Hematopoietic multipotent progenitor cell treated with erythropoietin and hydrocortisone succinate and interleukin-3 and kit ligand, for 6 days (in vitro differentiated cells): ENCODE measurements at places on chromosomes 11 and 22.
A peak's percentile ranks its signal among the peaks of the same experiment; 100 is the strongest.

GRCh38 chr11:92550411-92550810 lies 325.8 kb downstream of the FAT3 start:
- no peak for DNase-seq

DNA sequence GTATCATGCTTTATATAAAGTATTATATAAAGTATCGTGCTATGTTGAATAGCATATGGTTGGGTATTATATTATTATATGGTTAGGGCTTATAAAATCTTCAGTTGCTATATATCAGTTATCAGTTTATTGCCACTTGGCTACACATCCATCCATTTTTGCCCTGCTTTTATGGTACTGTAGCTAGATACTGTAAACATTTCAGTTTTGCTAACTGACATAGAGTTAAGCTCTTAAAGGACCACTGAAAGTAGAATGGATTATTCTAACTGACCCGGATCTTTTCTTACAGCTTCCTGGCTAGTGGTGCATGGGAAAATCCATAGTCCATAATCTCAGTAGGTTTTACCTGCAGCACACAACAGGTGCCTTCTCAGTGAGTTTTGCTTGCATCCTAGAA lies 405.3 kb upstream of the LUZP2 start:
- DNase-seq = no peak

DNA sequence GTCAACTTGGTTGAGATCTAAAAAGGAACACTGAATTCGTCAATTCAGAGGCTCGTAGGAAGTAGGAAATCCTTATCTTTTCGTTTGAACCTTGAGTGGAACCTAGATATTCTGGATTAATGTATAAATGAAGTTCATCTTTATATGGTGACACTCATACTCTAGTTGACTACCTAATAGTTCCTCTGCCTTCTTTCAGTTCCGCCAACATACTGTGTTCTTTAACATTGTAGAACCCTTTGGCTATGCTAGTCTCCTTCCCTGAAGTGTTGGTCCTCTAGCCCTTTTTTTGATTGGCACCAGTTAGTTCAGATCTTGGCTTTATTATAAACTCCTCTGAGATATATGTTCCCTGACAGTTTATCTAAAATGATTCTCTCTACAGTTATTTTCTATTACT lies 1.5 kb downstream of the ATM start:
- no peak for DNase-seq

DNA sequence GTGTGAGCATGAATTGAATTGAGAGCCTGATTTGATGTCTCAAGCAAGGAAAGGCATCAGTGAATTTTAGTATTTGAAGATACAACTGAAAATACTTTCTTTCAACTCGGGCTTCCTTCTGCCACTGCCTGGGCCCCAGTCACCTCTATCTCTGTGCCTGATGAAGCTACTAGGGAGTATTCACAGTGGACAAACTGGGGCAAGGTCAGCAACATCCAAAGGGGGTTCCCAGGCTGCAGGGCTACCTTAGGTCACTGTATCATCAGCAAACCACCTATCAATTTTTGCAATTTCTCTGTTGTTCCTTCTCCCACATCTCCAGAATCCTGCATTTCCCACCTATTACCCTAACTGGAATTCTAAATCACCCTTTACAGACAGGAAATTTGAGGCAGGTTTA lies 10.2 kb downstream of the PRAME start:
- no peak for DNase-seq

GRCh38 chr11:74739546-74740270 lies 8.5 kb upstream of the CHRDL2 start:
- peak; percentile 82 for DNase-seq

DNA sequence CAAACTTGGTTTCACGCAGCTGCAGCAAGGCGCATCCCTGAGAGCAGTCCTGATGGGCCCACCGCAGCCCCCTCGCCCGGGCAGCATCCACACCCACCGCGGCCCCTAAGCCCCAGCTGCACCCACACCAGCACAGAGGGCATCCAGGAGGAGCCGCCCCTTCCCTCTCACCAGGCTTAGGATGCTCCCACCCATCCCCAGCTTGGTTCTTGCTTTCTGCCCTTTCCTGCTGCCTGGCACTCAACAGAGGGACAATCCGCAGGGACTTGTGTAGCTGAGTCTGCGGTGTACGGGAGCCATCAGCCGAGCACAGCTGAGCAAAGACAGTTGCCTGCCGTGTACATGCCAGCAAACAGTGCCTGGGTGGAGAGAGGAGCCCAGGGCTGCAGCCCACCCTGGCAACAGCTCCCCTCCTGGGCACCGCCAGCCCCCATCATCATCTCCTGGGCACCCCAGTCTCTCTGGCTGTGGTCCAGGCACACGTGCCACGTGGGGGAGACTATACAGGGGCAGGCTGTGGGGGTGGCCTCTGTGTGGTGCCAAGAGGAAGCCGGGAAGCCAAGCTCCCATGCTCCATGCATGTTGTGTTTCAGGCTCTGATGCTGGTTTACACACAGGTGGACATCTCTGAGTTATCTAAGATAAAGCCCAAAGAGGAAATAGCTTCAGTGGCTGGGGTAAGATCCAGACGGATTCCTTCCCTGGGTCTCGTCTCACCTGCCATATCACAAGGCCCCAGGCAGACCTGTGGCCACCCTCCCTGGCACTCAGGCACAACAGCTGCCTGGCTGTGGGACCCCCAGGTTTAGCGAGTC lies 36.0 kb upstream of the GNB1L start:
- no peak for DNase-seq

- DNase-seq = no peak
Observed at GRCh38 chr11:122976061-122976733, 5.4 kb downstream of the BSX start.

- peak; percentile 37 for DNase-seq
Observed at GRCh38 chr11:4095509-4096230, 1.1 kb downstream of the RRM1 start.

- DNase-seq = no peak
Observed at GRCh38 chr22:46502440-46503175, 34.8 kb downstream of the CELSR1 start.

GRCh38 chr11:11724994-11725393 lies 103.2 kb upstream of the GALNT18 start:
- DNase-seq = no peak

- no peak for DNase-seq
Observed at GRCh38 chr11:120205596-120206161, 5.2 kb upstream of the OAF start.

- no peak for DNase-seq
Observed at GRCh38 chr11:110829873-110830272, 117.6 kb upstream of the ARHGAP20 start.

DNA sequence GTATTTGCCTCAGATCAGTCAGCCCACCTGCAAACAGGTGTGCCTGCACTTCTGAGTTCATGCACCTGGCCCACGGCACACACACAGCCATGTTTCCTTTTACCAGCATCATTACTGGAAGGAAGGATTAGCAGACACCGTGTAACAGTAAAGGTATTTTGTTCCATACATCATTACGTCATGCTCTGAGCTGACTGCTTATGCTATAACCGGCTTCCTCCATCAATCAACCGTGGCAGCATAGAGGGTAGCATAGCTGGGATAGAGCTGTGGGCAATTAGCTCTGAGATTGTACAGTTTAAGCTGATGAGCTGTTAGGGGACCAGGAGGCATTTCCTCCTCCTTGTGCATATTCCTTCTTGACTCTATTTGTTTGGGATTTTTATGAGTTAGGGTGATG lies 102.4 kb downstream of the ME3 start:
- DNase-seq = no peak

GRCh38 chr22:50605002-50605612 lies 4.5 kb downstream of the MAPK8IP2 start:
- no peak for DNase-seq

DNA sequence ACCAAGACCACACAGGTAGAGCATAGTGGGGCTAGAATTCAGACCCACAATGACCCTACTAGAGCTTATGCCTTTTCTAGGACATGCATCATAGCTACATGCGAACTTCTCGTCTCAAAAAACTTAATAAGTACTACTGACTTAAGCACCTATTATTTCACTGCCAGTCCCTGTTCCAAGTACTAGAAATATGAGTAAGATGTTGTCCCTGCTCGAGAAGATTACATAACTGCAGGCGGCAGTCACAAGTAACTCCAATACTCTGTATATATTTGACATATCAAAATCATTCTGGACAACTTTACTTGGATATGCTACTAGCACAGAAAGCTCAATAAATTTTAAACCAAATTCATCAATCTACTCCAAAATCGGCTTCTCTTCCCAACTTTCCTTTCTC lies 235.0 kb downstream of the TTC28 start:
- DNase-seq = no peak

DNA sequence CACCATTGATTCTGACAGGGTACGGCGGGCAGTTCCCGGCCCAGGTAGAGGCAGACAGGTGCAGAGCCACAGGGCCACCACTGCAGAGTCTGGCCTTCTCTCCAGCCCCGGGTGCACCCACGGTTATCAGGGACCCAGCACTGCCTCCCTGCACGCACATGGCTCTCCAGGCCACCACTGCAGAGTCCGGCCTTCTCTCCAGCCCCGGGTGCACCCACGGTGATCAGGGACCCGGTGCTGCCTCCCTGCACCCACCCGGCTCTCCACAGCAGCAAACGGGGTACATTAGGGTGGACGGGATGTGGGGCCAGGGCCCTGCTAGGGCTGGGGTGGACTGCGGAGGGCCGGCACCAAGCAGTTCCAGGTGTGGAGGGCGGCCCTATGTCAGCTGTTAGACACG lies 272.9 kb downstream of the BRD1 start:
- DNase-seq = no peak

- no peak for DNase-seq
Observed at GRCh38 chr11:76601724-76602123, 68.8 kb downstream of the LRRC32 start.

- DNase-seq = no peak
Observed at GRCh38 chr11:76667856-76668255, 2.7 kb downstream of the LRRC32 start.

GRCh38 chr11:65502274-65502554 lies 3.4 kb downstream of the MALAT1 start:
- no peak for DNase-seq

DNA sequence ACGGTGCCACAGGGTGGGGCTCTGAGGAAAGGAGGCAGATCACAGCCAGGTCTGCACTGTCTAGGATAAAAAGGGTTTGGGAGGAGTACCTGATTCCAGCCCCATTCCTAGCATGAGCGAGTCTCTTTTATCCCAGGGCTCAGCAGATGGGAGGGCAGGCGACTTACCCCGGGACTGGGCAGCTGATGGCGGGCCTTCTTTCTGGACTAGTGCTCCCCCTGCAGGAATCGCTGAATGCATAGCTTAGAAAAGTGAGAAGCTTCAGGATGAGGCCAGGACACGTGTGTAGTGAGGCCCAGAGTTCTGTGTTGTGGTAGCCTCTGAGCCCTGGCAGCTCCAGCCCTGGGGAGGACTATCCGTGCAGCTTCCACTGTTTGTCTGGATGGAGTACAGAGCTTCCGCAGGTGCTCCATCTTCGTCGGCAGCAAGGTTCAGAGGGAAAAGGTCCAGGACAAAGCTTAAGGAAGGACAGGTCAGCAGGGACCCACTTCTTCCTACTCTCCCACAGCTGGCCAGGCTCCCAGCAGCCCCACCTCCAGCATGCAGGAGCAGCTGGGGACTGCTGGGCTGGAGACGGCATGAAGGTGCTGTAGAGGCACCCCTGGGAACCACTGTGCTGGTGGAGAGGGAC lies 30.4 kb downstream of the COMMD9 start:
- peak; percentile 80 for DNase-seq

- DNase-seq = peak; percentile 52
Observed at GRCh38 chr11:128488471-128488870, 98.9 kb downstream of the ETS1 start.

- no peak for DNase-seq
Observed at GRCh38 chr11:35334385-35335090, 84.8 kb downstream of the SLC1A2 start.

- DNase-seq = no peak
Observed at GRCh38 chr22:31250740-31251600, 38.9 kb downstream of the LIMK2 start.

DNA sequence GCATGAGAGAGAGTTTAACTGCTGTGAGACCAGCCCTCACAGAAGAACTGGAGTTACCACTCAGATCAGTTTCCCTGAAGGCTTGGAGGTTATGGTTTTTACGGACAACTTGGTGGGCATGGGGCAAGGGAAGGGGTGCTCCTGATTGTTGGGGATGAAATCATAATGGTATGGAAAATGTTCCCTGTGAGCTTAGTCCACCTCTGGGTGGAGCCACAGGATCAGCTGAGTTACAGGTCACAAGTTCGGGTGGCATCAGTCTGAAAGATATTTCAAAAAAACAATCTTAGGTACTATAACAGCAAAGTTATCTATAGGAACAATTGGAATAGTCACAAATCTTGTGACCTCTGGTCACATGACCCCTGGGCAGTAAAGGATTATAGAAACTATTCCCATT lies 162.9 kb downstream of the DLG2 start:
- no peak for DNase-seq

DNA sequence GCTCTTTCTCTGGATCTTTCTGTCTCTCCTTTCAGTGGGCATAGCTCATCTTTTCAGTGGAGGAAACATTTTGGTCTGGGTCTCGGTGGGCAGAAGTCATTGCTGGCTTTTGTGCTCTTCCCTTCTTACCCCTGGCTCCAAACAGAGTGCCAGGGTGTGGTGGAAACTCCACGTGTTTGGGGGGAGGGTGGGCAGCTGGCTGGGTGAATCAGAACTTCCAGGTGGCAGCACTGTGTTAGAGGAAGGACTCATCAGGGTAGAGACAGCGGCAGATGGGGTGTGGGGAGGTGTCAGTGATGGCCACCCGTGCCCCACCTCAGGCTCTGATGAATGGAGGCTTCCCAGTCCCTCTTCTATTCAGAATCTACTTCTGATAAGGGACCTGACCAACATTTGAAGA lies 114.0 kb downstream of the GRIK4 start:
- no peak for DNase-seq

DNA sequence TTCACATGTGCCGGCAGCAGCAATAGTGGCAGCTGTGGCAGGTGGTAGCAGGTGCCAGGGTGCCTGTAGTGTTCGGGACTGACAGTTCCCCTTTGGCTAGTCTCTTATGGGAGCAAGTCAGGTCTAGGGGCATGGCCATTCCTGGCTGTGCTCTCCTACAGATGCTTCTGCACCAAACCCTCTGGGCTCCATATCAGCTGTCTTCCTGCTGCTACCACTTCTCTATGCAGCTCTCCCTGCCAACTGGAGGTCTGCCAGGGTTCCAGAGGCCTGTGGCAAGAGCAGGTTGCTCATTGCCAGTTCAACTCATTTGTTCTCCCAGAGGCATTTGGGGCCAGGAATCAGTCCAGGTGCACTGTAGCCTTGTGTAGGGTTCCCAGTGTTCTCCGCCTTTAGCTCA lies 473.7 kb downstream of the JRKL start:
- no peak for DNase-seq

- DNase-seq = no peak
Observed at GRCh38 chr11:6219359-6219758, 14.0 kb downstream of the C11orf42 start.

DNA sequence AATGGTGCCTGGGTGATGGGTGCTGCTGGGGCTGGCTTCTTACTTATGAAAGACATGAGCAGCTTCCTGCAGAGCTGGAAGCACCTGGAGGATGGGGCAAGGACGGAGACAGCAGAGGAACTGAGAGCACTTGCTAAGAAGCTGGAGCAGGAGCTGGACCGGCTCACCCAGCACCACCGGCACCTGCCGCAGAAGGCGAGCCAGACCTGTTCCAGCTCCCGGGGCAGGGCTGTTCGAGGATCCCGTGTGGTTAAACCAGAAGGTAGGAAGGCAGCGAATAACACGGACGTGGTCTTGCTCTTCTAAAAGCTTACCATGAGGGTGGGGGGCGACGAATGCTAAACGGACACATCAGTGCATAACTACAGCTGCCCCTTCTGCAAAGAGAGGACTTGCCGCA lies 9.3 kb downstream of the APOL5 start:
- DNase-seq = no peak

- peak; percentile 69 for DNase-seq
Observed at GRCh38 chr11:122202951-122203456, 87.0 kb upstream of the BLID start.
